A549 treated with RU486 at 1 μM for 4 hours (cell line): ENCODE measurements at places on chromosomes 4 and X. TPM values are rescaled to one million over a fixed set of nuclear protein-coding genes. Genes with fewer than 3 reads are reported as not detected.

Gene PCDH10
- total RNA-seq, result 0.09 to 0.23 TPM (median 0.14 TPM) in 5 replicates

Gene C4orf51
- total RNA-seq, result not detected in 5 replicates

Gene GLOD5
- not detected in 5 replicates for total RNA-seq

Gene ESX1
- total RNA-seq, result 0.08 TPM in 1 of 5 replicates, not detected in the others

Gene MAGEA4
- total RNA-seq, result not detected in 5 replicates

Gene ZNF157
- total RNA-seq, result not detected in 5 replicates

Gene MAGED1
- total RNA-seq, result 68.0 to 88.9 TPM (median 80.7 TPM) in 5 replicates

Gene PF4V1
- total RNA-seq, result not detected in 5 replicates

Gene SPANXN4
- not detected in 5 replicates for total RNA-seq

Gene CA5B
- total RNA-seq, result 2.3 to 2.9 TPM (median 2.6 TPM) in 5 replicates

Gene TMEM47
- 0.25 to 0.88 TPM (median 0.82 TPM) in 5 replicates for total RNA-seq

Gene SLC9B1
- 0.10 TPM in 1 of 5 replicates, not detected in the others for total RNA-seq

Gene UGT2B11
- 0.11 to 0.14 TPM in 2 of 5 replicates, not detected in the others for total RNA-seq

Gene HOPX
- not detected in 5 replicates for total RNA-seq

Gene TMEM131L
- total RNA-seq, result 4.1 to 6.2 TPM (median 5.3 TPM) in 5 replicates

Gene ARX
- 0.22 to 0.41 TPM (median 0.37 TPM) in 5 replicates for total RNA-seq

Gene KDR
- total RNA-seq, result not detected in 5 replicates

Gene TMPRSS11F
- total RNA-seq, result not detected in 5 replicates

Gene POF1B
- 2.1 to 3.3 TPM (median 3.0 TPM) in 5 replicates for total RNA-seq

Gene GRID2
- not detected in 5 replicates for total RNA-seq

Gene SCRG1
- not detected in 5 replicates for total RNA-seq

Gene CFAP47
- not detected in 5 replicates for total RNA-seq

Gene GLRA3
- not detected in 5 replicates for total RNA-seq

Gene SPATA4
- 0.15 to 0.20 TPM (median 0.20 TPM) in 3 of 5 replicates, not detected in the others for total RNA-seq

Gene PLK4
- total RNA-seq, result 15.4 to 19.6 TPM (median 17.3 TPM) in 5 replicates

Gene SMIM10L2A
- total RNA-seq, result 0.15 to 0.24 TPM (median 0.19 TPM) in 5 replicates

Gene VCX3A
- total RNA-seq, result not detected in 5 replicates

Gene NHS
- total RNA-seq, result 2.9 to 5.9 TPM (median 5.5 TPM) in 5 replicates

Gene FREM3
- not detected in 5 replicates for total RNA-seq

Gene HGFAC
- 0.07 to 0.32 TPM (median 0.18 TPM) in 5 replicates for total RNA-seq

Gene ERAS
- total RNA-seq, result 0.13 TPM in 1 of 5 replicates, not detected in the others

Gene ATOH1
- total RNA-seq, result not detected in 5 replicates

Gene HSFX3
- not detected in 5 replicates for total RNA-seq

Gene GABRA4
- total RNA-seq, result not detected in 5 replicates

Gene UGT8
- 0.13 to 0.25 TPM (median 0.17 TPM) in 5 replicates for total RNA-seq

Gene DCHS2
- total RNA-seq, result 0.03 to 0.05 TPM in 2 of 5 replicates, not detected in the others

Gene KLF8
- 0.08 TPM in 2 of 5 replicates, not detected in the others for total RNA-seq

Gene AREG
- 58.8 to 96.5 TPM (median 83.1 TPM) in 5 replicates for total RNA-seq

Gene PRSS12
- 0.18 to 0.66 TPM (median 0.20 TPM) in 5 replicates for total RNA-seq

Gene MTM1
- total RNA-seq, result 6.5 to 8.0 TPM (median 7.2 TPM) in 5 replicates
